Hippocampal formation (tissue), 2 donors: ENCODE measurements at places on chromosomes 16 and 17.
A peak's percentile ranks its signal among the peaks of the same experiment; 100 is the strongest.

DNA sequence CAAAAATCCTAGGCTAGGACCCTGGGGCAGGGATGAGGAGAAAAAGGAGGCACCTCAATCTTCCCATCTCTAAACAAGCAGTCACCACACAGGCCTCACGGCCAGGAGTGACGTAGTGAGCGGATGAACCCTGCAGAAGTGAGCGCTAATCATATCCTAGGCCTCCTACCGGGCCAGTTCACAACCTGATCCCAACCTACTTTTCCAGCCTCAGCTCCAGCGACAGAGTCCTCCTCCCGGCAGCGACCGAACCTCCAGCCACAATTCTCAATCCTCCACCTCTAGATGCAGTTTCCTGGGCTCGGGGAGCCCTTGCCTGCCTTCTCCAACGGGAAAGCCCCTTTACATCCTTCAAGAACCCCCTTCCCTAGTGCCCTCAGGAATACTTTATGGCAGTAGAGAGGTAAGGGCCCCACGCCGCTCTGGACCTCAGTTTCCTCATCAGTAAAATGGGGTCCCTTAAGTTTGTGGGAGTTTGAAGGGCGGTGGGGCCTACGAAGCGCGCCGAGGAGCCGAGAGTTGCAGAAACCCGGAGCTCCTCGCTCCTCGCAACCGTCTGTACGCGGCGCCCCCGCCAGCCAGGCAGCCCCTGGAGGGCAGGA lies 1.4 kb downstream of the ZNF668 start:
- no peak for DNase-seq

DNA sequence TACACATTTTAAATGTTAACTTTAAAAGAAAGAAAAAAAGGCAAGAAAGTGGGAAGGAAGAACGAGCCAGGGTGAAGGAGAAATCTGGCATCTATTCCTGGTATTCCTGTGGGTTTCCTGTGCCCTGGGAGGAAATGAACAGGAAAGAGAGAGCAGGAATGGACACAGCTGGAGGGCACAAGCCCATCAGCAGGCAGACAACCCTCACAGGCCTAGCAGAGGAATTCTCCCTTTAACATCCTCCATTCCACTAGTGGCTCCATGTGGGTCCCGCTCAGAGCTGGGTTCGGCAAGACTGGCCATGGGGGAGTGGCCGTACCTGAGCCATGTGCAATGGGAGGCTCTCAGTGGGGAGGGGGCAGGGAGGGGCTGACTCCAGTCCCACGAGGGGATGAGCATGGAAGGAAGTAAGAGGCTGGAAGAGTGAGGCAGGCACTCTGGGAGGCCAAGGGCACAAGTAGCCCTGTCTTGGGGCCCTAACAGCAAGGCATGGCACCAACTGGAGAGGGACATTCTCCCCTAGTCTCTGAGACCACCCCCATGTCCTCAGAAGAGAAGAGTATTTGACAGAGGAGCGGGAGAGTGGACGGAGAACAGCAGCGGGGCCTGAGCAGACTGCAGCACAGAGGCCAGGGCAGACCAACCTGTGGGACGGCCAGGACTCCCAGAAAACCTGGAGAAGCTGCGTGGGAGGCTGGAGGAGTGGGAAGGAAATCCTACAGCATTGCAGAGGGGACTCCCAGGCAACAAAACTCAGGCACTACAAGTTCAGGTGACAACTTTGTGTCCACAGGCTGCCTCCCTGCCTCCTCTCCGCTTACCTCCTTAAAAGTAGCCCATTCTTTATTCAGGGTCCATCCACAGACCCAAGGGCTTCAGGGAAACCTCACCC lies 30.2 kb downstream of the TK2 start:
- DNase-seq: no peak

DNA sequence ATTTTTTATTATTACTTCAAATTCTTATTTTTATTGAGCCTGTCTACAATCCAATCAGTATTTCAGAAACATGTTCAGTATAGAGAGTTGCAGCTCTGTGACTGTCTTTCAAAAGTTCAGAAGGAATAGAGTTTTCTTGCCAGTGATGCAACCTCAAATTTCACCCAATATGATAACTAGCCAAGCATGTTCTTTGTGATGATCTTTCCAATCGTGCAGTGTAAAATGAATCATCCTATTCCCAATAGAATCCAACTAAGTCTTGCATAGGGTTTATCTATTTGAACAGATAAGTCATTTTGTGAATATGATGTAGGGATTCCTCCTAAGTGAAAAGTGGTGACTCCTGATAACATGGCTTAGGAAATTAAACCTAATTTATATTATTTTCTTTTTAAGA lies 937.8 kb downstream of the KCNJ2 start:
- DNase-seq: no peak

DNA sequence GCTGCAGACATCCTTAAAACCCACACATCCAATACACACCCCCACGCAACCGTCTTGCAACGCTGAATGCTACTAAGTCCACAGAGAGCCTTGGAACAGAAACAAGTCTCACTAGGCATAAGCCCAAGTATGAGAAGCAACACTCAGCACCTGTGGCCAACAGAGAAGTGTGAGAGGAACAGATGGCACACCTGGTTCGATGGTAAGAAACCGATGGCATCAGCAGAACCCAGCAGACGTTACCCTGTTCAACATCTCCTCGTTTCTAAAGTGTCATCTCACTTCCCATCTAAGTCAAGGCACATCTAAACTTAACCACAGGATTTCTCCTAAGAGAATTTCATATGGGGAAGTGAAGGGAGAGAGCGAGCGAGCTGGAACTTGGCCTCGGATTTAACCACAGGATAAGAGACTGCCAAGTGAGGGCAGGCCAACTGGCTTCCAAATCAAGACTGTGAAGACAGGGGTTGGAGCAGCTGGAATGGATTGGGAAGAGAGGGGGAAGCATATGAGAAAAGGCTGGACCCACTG lies 41.0 kb downstream of the NXPH3 start:
- DNase-seq: peak; percentile 54

DNA sequence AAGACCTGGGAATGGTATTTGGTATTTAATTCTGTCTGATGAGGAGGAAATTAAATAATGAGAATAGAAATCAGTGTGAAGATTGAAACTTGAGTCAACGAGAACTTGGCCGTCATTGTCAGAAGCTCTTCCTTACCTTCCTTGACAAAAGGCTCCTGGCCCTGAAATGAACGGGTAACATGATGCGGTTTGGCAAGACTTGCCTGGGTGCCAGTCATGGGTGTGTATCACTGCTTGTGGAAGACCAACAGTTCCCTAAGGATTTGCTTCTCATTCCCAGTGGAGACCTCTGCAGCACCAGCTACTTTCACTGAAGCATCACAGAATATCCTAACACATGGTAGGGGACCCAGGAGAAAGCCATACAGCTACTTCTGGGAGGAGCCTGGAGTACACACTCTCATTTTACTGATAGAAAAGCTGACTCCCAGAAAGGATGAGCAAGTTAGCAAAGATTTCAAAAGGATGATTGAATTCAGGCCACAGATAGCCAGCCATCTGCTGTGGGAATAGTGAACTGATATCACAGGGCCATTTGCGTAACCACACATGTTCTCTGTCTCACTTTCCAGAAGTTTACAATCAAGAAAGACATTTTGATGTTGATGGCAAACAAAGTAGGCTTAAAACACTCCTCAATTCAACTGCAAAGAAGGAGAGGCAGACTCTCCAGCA lies 258.1 kb upstream of the SALL1 start:
- no peak for DNase-seq

GRCh38 chr17:27511168-27511883 lies 55.1 kb downstream of the KSR1 start:
- peak; percentile 25 for DNase-seq

DNA sequence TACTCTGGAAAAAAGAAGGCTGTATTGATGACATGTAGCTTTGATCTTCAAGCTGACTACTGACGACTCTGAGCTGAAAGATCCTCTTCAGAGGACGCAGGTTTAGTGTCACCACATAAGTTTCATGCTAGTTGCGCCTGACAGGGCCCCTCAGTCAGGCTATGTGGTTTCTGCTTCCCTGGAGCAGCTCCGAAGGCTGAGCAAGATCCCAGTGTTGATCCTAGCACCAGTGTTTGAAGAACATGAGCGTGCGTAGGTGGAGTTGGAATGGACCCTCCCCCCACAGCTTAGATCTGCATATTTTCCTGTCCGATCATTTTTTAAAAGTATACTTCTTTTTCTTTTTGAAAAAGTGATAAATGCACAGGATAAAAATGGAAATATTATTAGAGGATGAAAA lies 17.3 kb downstream of the BANP start:
- no peak for DNase-seq

DNA sequence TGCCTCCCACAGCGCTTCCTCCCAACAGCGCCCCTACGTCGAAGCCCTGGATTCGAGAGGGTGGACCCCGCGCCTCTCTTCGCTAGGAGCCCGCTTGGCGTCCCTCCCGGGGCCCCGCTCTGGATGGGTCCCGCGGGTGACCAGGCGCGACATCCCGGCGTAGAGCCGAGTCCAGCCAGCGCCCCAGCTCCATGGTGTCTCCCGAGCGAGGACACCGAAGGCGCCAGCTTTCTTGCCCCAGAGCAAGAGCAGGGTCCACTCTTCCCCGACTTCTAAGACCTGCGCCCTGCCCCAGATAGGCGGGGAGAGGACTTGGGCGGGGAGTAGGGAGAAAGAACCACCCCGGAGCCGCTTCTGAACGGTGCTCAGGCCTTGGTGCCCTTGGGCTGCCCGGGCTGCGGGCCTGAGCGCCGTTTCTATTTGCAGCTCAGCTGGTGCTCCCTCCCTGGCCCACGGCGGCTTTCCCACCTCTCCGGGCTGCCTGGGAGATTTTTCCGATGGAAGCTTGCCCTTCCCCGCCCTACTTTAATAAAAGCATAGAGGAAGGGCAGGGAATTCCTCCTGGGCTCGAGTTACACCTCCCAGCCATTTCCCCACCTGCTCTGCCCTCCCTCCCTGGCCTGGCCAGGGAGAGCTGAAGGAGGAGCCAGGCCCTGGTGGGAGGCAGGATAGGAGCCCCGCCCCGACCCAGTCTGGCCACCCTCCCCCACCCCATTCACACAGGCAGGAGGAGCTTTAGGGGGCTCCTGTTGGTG lies 1.8 kb downstream of the MMP15 start:
- DNase-seq: no peak

DNA sequence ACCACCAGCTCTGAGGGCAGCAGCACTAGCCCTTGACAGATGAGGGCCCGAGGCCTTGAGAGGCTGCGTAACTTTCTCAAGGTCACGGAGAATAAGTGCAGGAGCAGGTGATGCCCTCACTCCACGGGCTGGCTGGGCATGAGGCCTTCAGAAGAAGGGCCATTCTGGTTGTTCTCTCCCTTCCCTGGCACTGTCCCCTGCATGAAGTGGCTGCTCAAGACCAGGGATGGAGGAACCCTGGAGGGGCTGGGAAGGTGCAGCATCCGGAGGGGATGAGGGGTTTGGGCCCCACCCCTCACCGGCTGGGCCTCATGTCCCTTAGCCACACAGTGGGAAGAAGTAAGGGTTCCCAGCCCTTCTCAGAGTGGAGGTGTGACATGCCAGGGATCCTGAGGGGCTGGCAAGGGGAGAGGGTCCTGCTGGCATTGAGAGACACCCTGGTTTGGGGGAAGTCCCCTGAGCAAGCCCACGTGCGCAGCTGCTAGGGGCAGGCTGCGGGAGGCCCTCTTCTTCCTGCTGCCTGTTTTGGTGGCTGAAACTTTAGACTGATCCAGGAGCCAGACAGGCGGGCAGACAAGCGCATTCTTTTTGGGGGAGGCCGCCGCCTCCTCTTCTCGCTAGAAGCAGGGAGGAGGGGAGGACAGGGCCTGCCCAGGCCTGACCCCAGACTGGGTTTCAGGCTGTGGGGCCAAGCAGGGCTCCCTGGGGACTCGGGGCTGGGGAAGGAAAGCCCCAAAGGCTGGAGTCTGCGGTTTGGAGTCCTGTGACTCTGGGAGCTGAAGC lies 74.0 kb downstream of the N4BP1 start:
- no peak for DNase-seq

- no peak for DNase-seq
These were observed 25.2 kb downstream of the YPEL2 start for GRCh38 chr17:59356543-59357218.

DNA sequence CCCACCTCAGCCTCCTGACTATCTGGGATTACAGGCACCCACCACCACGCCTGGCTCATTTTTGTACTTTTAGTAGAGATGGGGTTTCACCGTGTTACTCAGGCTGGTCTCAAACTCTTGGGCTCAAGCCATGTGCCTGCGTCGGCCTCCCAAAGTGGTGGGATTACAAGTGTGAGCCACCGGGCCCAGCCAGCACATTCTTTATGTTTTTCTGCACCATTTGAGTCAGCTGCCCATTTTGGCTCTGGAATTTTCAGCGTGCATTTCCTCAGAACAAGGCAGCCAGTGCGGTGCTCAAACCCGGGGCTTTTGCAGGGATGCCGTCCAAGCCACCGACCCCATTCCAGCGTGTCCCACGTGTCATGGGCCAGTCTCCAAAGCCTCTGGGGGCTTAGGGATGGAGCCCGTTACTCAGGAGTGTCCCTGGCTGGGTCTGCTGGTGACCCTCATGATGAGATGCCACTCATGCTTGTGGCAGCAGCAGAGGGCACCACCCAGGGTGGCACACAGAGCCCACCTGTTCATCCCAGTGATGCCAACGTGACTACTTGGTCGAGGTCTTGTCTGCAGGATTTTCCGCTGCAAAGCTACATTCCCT lies 3.7 kb upstream of the RAB40C start:
- DNase-seq: no peak

- no peak for DNase-seq
These were observed 44.9 kb upstream of the XYLT1 start for GRCh38 chr16:17515421-17516210.

DNA sequence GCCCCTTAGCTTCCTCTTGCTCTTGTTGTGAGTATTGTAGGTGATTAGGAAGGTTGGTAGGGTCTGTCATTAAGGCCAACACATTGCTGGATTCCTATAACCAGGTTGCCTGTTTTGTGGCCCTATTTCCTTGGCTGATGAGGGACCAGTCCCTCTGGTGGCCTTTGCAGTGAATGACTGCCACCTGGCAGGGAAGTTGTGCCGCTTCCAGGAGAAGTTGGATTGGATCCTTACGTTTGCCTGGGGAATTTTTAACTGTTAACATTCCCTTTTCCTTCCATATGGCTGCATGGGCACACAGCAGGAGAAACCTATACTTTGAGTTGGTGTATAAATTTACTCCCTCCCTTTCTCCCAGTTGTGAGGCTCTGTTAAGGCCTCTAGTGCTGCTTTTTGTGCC lies 32.4 kb downstream of the LCMT1 start:
- no peak for DNase-seq

DNA sequence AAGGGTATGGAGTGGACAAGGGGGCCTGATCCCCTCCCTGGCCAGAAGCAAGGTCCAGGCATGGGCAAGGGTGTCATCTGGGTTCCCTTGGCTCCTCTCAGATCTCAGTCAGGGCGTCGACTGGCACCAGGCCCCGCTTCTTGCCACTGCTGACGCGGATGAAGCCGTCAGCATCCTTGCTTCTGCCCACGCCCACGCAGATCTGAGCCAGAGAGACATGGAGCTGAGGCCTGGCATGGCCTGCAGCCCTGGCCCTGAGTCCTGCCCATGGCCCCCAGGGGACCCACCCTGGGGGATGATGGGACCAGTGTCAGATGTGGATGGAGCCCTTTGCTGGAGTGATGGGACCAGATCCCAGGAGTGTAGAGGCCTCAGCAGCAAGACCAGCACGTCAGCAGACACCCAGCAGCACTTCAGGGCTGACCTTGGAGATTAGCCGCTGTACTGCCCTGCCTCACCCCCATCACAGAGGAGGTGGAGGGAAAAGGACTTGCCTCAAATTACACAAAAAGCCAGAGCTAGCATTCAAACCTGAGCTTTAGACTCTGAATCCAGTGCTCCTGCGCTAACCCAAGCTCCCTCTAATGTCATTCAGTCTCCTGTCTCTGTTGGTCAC lies 12.2 kb downstream of the RPL19 start:
- DNase-seq: no peak
